ENCODE measurements at places on chromosomes 16 and 17.

- DNase-seq, result no peak
These were observed 1.1 kb downstream of the MPP2 start for GRCh38 chr17:43905985-43906852.

DNA sequence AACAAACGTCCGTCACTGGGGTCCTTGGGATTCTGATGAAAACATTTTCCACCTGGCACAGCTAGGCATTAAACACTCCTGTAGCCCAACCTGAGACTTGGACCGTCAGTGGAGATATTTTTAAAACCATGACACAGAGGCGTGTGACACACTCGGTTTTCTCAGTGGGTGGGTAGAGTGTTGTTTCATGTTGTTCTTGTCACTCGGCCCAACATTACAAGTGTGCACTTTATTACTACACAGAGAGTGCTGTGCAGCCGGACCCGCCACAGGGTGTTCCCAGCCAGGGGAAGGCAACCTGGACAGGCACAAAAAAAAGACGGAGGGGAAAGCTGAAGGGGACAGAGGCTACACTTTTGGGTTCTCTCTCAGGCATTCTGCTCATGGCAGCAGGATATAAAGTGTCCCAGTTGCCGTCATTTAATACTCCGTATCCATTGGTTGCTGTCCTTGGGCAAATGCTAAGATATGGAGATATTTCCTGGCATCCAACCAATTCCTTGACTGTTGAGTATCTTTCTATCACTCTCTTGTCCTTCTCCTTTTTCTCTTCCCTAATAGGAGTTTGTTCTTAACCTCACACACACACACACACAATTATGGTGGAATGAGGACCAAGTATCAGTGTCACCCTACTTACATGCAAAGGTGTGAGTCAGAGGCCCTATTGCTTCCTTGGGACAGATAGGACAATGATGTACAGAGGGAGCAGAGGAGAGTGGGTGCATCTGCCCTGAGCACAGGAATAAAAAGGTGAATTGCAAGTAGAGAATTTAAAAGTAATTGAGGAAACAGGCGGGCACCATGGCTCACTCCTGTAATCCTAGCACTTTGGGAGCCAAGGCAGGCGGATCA lies 154.1 kb upstream of the SOX9 start:
- DNase-seq, result no peak

GRCh38 chr16:25771812-25772568 lies 80.2 kb downstream of the HS3ST4 start:
- DNase-seq, result no peak

DNA sequence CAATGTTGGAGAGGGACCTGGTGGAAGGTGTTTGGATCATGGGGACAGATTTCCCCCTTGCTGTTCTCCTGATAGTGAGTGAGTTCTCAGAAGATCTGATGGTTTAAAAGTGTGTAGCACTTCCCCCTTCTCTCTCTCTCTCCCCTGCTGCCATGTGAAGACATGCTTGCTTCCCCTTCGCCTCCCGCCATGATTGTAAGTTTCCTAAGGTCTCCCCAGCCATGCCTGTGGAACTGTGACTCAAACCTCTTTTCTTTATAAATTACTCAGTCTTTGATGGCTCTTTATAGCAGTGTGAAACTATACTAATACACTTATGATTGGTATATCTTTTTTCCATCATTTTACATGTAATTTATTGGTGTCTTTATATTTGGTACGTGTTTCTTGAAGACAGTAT lies 13.4 kb downstream of the ADGRG5 start:
- DNase-seq, result no peak

DNA sequence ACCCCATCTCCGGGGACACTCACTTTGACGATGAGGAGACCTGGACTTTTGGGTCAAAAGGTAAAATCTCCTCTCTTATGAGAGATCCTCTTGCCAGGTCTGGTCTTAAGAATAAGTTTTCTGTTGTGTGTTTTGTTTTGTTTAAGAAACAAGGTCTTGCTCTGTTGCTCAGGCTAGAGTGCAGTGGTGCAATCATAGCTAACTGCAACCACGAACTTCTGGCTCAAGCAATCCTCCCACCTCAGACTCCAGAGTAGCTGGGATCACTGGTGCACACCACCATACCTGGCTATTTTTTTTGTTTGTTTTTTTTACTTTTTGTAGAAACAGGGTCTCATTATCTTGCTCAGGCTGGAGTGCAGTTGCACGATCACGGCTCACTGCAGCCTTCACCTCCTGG lies 4.1 kb downstream of the MMP25 start:
- no peak for DNase-seq

- DNase-seq, result no peak
These were observed 20.1 kb downstream of the HSD17B2 start for GRCh38 chr16:82055117-82055516.

DNA sequence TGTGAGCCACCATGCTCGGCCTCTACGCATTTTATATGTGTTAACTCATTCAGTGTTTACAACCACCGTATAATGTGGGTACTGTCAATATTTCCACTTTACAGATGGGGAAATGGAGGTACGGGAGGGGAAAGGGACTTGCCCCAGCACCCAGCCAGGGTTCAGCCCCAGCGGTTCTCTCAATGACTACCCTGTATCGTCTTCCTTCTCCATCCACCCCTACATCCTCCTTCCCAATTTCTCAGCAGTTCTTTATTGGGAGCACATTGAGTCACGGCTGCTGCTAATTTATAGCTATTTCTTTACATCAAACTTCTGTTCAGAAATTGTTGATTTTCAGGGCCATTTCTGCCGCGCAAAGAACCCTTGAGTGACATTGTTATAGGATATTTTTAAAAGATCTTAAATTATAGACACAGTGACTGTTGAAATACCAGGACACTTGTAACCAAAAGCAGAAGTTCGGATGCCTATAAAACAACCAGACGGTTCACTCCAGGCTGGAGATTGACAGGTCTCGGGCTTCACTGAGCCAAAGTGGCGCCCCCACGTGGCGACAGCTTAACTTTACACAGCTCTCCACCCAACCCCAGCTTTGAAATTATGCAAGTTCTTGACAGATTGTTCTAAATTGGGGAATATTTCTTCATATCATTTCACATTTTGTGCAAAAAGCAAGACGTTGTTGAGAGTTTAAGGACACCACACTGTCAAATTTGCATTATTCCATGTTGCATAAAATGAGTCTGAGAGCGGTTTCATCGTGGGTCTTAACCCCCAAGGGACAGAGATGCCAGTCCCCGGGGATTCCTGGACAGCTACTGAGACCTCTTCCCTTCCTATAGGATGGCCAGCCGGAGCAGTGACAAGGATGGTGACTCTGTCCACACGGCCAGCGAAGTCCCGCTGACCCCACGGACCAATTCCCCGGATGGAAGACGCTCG lies 11.8 kb downstream of the SYT17 start:
- DNase-seq, result peak; percentile 68

GRCh38 chr17:81711814-81712467 lies at the start of gene SLC25A10:
SLC25A10 (plus strand) TSS chr17:81712284; CDS start chr17:81712427, 143 bp downstream.
- DNase-seq, result peak; percentile 95

- DNase-seq, result no peak
These were observed 215.2 kb upstream of the IRX3 start for GRCh38 chr16:54501797-54502196.

DNA sequence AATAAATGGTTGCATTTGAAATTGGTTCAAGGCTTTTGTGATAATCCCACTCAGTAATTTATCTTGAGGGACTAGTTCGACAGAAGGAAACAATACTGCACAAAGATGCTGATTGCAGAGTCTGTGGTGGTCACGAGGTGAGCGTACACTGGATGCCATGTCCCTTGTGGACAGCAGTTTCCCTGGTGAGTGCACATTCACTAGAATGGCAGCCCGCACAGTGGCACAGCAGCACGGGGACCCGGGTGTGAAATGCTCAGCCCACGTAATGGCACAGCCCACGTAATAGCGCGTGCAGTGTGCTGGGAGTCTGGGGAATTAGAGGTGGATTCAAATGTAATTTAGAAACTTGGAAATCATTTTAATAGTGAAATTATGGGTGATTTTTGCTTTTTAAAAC lies 154.0 kb downstream of the LGALS9B start:
- no peak for DNase-seq

DNA sequence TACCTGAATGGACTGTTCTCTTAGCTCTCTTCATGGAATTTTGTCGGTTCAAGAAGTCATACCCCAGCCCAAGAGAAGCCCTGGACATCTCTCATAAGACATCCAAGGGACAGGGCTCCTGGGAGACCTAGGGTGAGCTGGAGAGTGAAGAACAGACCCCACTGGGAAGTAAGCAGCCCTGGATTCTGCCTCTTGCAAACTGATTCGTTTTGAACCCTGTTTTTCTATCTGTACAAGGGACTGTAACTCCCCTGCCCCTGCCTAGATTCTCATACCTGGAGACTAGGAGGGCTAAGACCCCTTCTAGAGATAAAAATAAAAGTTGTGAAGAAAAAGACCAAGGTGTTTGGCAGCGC lies 449 bp downstream of the CCL3L1 start:
- DNase-seq, result no peak

DNA sequence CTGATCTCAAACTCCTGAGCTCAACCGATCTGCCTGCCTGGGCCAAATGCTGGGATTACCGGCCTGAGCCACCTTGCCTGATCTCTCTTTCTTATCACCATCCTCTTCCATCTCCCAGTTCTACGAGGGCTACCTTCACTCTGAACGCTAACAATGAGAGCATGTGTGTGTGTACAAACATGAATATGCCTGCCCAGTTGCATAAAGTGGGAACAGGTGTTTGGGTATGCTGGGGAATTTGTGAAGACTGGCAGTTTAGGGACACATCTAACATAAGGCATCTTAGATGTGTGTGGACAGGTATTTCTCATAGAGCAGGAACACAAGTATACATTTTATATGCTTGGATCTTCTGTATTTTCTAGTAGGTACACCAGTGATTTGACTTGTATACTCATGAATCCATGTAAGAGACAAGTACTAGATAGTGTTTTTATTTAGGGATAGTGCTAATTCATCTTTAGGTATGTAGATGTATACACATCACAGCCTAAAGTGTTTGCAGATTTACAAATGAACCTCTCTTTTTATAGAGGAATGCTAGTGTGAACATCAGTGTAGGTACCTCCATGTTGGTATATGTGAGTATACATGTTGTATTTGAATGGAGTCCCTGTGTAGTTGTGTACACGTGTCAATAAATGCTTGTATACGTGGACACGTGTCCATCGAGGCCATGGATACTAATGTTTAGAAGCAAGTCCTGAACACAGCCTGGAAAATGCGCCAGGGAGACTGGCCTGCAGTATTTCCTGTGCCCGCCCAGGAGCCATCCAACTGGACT lies 1.2 kb upstream of the DLX4 start:
- no peak for DNase-seq

GRCh38 chr17:28954886-28955285 lies 3.6 kb upstream of the PHF12 start:
- no peak for DNase-seq

GRCh38 chr16:10511829-10512228 lies 68.6 kb downstream of the EMP2 start:
- no peak for DNase-seq

DNA sequence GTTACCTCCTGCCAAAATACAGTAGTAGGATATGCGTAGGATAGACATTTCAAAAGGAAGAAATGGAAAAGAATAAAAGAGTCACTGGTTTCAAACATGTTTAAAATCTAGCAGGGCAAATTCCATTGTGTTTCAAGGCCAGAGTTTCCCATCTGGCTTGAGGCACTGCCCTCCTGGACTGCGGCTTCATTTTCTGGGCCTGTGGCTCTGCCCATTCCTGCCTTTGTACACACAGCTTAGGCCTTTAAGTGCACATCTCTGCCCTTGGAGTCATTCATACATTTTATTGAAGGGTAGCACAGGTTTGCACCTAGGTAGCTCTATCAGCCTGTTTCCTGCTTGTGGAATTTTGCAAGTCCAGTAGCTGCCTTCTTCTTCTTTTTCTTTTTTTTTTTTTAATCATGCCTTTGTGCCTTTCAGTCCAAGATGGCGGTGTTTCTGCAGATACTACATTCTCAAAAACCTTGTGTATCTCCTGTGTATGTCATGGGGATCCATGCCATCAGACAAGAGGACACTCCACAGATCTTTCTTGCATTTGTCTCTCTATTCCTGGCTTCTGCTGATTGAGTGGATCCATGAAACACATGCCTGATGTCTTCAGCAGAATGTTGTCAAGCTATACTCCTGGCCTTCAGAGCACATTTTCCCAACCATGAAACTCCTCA lies 282.9 kb downstream of the BCAS3 start:
- no peak for DNase-seq

GRCh38 chr16:50906454-50906853 lies 164.6 kb downstream of the CYLD start:
- no peak for DNase-seq

DNA sequence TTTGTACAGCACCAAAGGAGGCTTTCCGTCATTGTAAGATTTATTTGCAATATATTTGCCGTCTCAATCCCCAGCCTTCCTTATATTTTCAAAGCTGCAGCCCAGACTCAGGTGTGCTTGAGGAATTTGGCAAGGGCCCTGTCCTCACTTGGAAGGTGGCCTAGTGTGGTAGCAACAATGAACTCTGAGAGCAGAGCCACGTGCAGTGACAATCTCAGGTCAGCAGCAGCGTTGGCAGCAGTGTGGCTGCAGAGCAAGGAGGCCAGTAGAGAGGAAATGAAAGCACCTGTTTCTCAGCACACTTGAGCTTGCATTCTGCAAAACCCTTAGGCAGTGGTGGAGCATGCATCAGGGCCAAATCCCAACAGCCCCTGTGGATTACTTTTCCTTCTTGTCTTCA lies 613.5 kb downstream of the RBFOX1 start:
- DNase-seq, result no peak

DNA sequence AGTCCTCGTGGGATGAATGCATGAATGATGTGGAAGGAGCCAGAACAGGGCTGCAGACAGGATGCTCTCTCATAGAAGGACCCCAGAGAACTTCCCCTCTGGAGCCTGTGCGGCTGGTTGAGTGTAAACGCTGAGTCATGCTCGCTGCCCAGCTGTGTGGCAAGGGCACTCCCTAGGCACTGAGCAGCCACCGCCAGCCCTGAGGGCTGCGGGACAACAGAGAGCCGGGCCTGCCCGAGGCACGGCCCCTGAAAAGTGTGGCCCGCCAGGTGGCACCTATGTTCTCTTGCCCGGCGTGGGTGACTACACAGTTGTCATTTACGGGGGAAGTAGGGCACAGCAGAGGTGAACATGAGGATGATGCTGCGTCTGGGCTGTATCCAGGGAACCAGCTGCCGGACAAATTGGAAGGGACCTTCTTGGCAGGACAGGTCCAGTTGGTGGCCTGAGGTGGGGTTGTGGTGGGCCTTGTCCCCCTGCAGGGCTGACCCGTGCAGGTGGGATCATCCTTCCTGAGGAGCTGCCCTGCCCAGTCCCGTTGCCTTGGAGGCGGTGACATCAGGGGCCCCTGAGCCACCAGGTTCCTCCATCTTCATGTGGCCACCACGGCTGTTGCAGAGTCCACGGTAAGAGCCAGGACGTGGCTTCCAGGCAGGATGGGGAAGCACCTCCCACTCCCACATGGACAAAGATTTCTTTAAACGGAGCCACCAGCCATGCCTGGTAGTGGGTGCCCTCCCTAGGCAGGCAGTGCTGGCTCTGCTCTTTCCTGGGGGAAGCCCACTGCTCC lies 94.8 kb upstream of the CBX4 start:
- DNase-seq, result no peak

- DNase-seq, result peak; percentile 87
These were observed 15.8 kb downstream of the SLC7A5 start for GRCh38 chr16:87853411-87854052.

- DNase-seq, result peak; percentile 31
These were observed 3.8 kb downstream of the RAB37 start for GRCh38 chr17:74740641-74741387.

Measured in small intestine (tissue), 16 donors.